ENCODE measurements at places on chromosomes 6 and 20. TPM values are rescaled to one million over a fixed set of nuclear protein-coding genes. Genes with fewer than 3 reads are reported as not detected.

DNA sequence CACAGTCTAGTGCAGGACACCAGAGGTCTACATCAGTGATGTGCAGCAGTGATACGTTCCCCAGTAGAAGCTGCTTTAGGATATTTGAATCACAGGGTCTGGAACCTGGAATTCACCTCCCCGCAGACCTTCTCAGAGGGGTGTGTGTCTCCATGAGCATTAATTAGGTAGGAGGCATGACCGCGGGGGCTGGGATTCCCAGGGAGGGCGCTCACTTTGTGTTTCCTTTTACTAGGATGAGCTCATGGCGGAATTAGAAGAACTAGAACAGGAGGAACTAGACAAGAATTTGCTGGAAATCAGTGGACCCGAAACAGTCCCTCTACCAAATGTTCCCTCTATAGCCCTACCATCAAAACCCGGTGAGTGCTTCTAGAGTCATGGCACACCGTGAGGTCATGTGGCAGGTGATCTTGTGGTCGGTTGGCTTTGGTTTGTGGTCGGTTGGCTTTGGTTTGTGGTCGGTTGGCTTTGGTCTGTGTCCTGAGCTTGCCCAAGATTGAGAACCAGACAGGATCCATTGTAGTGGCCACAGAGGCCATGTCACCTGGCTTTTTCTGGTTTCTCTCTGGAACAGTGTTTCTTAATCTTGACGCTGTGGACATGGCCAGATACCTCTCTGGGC lies 40.8 kb downstream of the CHMP4B start:
- DNase-seq = no peak

DNA sequence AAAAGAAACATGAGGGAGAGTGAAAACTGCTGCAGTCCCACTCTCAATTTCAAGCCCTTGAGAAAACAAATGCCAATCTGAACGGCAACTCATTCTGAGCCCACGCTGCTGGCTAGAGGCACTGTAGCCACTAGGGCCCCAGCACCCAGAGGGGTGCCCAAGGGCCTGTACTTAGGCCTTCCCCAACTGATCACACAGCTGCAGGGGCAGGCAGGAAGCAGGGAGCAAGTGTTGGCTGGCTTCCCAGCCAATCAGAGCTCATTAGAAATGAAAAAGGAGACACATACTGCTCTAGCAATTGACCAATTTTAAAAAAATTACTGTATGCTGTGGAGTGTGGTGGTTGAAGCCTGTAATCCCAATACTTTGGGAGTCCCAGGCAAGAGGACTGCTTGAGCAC lies 3.7 kb upstream of the BEND3 start:
- no peak for DNase-seq

GRCh38 chr6:86871681-86872080 lies 65.6 kb upstream of the HTR1E start:
- DNase-seq = no peak

VWA7 gene
- total RNA-seq = 6.6 TPM

DNA sequence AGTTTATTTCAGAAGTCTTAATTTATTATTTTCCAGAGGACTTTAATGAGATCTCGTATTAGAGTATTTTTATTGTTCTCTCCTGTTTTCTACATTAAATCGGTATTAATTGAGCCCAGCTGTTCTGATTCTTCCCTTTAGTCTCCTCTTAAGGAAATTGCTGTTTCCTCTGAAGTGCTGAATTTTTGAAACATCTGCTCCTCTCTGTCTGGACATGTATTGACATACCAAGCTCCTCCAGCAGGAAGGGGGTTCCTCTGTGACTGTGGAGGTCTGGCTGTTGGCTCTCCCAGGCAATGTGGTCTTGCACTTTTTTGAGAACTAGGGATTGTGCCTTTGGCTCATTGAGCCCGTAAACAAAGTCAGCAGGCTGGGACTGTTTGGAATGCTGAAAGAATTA lies 74.9 kb downstream of the MAP3K4 start:
- DNase-seq = no peak

- no peak for DNase-seq
Observed at GRCh38 chr6:38730140-38730862, 15.2 kb downstream of the DNAH8 start.

DNA sequence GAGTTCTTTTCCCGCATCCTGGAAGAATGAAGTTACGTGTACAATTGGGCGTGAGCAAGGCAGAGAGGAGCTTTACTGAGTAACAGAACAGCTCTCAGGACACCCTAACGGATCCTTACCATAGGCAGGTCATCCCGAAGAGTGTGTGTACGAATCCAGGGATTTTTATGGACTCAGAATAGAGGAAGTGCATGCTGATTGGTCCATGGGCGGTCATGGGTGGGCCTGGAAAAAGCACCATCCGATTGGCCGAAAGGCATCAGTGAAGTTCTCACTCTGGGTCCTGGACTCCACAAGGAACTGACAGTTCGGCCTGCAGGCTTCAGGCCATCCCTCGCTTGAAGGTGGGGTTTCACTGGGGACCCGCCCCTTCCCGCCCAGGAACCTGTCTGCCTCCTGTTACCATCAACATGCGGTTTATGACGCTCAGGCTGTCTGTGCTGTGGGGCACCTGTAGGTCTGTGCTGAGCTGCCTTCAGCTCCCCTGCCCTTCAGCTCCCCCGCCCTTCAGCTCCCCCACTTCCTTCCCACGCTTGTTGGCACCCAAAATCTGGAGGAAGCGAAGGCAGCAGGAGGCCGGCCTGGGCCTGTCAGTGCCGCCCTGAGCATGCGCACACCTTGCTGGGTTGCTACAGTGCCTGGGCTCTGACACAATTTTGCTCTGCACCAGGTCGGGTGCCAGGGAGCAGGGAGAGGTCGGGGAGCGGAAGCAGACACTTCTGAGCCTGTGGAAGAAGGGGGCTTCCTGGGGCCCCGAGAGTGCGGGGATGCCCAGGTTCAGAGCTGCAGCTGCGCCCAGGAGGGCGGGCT lies 57.9 kb upstream of the MANEA start:
- no peak for DNase-seq
